ENCODE measurements at places on chromosomes 1 and 21. TPM values are rescaled to one million over a fixed set of nuclear protein-coding genes. Genes with fewer than 3 reads are reported as not detected.
A peak's percentile ranks its signal among the peaks of the same experiment; 100 is the strongest.

DNA sequence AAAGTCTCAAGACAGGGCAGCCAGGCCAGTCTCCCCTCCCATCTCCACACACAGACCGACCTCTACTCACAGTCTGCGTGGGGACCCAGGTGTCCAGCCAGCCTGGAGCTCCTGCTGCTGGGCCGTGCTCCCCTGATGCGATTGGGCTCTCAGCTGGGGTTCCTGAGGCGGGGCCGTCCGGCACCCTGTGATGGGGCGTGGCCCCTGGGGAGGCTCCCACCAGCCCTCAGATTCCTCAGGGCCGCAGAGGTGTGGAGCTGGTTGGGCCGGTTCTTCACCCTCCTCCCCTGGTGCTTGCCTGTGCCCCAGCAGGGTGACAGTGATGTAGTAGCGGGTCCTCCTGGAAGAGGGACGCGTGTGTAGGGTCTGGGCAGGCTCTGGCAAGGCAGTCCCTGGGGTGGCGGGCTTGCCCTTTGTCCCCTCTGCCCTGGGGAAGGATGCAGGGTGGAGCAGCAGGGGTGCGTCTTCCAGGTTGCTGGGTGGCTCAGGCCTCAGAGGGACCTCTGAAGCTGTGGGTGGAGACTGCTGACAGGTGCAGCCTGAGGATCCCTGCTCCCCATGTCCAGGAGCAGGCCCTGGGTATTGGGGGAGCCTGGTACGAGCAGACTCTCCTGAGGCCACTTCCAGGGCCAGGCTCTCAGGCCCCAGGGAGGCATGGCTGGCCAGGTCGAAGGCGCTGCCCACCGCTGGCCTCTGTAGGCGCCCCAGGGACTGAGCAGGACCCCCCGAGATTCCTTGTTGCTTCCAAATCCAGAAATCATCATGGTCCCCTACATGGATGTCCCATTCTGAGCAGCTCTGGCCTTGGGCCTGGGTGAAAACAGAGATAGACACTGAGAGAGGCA is at the start of gene CRYBG2:
Gene CRYBG2 (minus strand): TSS at position 155 of the 845 bp plus-strand sequence. CDS start 7,473 bp downstream, outside the sequence.
- no peak for DNase-seq

Gene SYPL2
- 0.10 TPM for total RNA-seq

- DNase-seq = no peak
These were observed 23.1 kb downstream of the NPHP4 start for GRCh38 chr1:5969168-5969567.

DNA sequence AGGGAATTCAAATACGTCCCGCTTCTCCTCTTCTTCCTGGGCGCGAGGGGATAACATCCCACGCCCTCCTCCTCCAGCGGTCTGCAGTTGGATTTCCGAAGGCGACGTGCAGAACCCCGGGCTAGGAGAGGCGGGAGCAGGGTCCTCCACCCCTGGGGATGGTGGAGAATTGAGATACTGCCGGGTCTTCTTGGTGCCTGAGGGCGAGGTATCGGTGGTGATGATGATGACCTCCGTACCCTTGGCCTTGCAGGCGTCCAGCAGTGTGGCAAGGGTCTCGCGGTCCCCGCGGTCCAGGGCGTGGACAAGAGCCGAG is 3.2 kb upstream of the LIX1L start:
- DNase-seq = peak; percentile 17

- DNase-seq = no peak
These were observed 608.3 kb upstream of the ZP4 start for GRCh38 chr1:238499021-238499420.

- DNase-seq = no peak
These were observed 114.2 kb downstream of the BCAR3 start for GRCh38 chr1:93567255-93567918.

- DNase-seq = no peak
These were observed 354.1 kb upstream of the B3GALT2 start for GRCh38 chr1:193540511-193540910.

DNA sequence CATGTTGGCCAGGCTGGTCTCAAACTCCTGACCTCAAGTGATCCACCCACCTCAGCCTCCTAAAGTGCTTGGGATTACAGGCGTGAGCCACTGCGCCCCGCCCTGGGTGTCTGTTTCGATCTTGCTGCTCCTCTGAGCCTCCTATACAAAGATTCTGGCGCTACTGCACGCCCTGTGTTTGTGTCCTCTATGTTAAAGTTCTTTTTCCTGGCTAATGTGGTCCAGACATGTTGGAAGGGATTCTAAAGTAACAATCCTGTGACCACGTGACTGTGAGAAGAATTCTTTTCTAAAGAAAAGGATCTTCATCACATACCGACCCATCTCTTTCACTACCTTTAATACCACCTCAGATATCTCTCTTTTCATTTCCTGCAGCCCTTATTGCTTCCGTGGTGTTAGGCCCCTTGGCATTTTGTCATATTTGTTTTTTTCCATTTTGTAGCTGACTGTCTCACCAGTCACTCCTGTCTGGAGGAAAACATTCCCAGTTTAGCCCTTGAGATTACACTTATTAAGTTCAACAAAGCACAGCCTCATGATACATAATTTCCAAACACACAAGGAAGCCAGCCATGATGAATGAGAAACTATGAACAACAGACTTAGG is 27.2 kb upstream of the ENO1 start:
- no peak for DNase-seq

DNA sequence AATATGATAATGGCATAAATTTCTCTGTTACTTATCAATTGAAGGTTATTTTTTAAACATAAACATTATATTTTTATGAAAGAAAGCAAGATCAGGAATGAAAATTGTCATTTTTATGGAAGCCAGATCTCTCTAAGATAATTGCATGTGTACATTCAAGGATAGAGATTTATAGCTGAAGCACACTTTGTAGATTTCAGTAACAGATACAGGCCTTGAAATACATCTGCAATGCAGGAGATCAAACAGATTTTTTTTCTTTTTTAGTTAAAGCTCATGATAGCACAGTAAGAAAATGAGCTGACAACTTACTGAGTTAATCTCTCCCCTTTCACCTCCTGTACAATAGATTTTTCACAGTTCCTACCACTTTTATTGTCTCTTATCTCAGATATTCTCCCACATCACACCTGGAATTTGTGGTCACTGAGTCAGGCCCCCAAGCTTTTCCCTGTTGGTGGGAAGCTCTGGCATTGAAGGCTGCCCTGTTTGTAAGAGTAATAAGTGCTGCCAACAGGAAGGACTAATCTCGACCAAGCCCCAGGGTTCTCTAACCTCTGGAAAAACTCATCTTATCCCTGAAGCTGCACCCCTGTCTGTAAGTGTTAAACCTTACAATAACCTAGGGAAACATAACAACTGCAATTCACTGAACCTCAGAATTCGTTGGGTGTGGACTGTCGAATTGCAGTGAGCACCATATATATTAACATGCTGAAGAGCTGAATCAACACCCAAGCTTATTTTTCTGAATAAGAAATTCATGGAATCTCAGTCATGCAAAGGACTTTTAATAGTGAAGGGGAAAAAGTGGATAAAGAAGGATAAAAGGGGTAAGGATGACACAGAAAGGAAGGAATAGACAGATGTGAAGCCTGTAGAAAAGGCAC is 599.0 kb downstream of the LMO4 start:
- no peak for DNase-seq

GRCh38 chr1:3903141-3904005 is 3.3 kb upstream of the C1orf174 start:
- DNase-seq = no peak

Gene RHD
- total RNA-seq = 0.12 TPM

GRCh38 chr1:11237356-11237755 is 25.0 kb downstream of the MTOR start:
- DNase-seq = no peak

DNA sequence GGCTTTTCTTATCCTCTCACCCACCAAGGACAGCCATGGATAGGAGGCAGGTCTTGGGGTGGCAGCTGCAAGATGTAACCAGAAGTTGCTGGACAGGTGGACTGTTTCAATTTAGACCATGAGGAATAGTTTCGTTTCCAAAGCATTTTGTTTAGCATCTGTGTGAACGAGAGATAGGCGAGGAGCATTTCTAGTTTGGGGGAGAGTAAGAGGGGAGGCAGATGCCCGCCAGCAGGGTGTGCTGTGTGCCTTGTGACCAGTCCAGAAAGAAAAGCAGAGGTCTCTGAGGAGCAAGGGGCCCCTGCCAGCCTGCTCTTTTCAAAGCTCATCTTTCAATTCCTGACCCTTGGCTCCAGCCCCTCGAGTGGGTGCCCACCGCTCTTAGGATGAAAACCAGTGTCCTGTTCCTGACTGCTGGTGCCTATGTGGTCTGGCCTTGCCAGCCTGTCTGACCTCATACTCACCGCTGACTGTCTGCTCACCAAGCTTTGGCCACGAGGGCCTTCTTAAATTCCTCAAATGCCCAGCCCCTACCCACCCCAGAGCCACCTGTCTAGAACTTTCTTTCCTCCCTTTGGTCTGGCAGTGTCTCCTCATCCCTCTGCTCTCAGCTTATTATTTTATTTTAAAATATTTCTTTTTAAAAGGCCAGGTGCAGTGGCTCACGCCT is 8.5 kb downstream of the SERINC2 start:
- no peak for DNase-seq

DNA sequence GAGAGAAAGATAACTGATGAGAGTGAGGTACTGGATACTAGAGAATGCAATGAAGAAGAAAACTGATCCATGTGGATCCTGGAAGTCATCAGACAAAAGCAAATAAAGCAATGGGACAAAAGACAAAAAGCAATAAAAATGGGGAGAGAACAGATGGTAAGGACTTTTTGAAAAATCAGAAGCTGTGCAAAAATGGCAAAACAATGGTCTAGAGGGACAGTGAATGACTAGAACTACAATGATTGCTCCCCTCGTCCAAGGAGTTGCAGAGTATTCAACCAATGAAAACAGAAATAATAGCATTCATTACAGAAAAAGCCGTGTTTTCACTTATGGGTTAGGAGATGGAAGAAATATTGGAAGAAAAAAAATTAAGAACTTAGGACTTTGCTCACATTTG is 18.5 kb downstream of the LUZP1 start:
- no peak for DNase-seq

- DNase-seq = no peak
These were observed 40.5 kb upstream of the SLC19A2 start for GRCh38 chr1:169526120-169526832.

All from activated T-cell treated with anti-CD3 and anti-CD28 coated beads, Interleukin-2, amount 50 U/mL, for 72 hours (primary cell).